ENCODE measurements at places on chromosomes 6 and 20. TPM values are rescaled to one million over a fixed set of nuclear protein-coding genes. Genes with fewer than 3 reads are reported as not detected.

The DEFB132 gene
- polyA plus RNA-seq = not detected

The CFAP61 gene
- 6.1 TPM for polyA plus RNA-seq

The COL10A1 gene
- polyA plus RNA-seq = 0.35 TPM

The DSP gene
- 2.4 TPM for polyA plus RNA-seq

The SPAG4 gene
- 1.9 TPM for polyA plus RNA-seq

The MEI4 gene
- 0.04 TPM for polyA plus RNA-seq

The NNAT gene
- polyA plus RNA-seq = 623 TPM

The MUC21 gene
- not detected for polyA plus RNA-seq

The GTSF1L gene
- polyA plus RNA-seq = not detected

The SLC4A11 gene
- 1.1 TPM for polyA plus RNA-seq

The KIFC1 gene
- polyA plus RNA-seq = 18.0 TPM

The KCNB1 gene
- 7.1 TPM for polyA plus RNA-seq

The POLR1H gene
- polyA plus RNA-seq = 19.9 TPM

The SMIM26 gene
- polyA plus RNA-seq = 83.1 TPM

The DEFB115 gene
- not detected for polyA plus RNA-seq

The HLA-DOB gene
- polyA plus RNA-seq = 0.30 TPM

The PNPLA1 gene
- 0.06 TPM for polyA plus RNA-seq

The TNFRSF21 gene
- 13.7 TPM for polyA plus RNA-seq

The SMIM28 gene
- polyA plus RNA-seq = not detected

- no peak for DNase-seq
These were observed 159.6 kb downstream of the SYNDIG1 start for GRCh38 chr20:24628985-24629384.

GRCh38 chr6:80163754-80164187 is 57.3 kb downstream of the BCKDHB start:
- DNase-seq = no peak

- DNase-seq = no peak
These were observed 37.4 kb downstream of the ATXN1 start for GRCh38 chr6:16723826-16724225.

DNA sequence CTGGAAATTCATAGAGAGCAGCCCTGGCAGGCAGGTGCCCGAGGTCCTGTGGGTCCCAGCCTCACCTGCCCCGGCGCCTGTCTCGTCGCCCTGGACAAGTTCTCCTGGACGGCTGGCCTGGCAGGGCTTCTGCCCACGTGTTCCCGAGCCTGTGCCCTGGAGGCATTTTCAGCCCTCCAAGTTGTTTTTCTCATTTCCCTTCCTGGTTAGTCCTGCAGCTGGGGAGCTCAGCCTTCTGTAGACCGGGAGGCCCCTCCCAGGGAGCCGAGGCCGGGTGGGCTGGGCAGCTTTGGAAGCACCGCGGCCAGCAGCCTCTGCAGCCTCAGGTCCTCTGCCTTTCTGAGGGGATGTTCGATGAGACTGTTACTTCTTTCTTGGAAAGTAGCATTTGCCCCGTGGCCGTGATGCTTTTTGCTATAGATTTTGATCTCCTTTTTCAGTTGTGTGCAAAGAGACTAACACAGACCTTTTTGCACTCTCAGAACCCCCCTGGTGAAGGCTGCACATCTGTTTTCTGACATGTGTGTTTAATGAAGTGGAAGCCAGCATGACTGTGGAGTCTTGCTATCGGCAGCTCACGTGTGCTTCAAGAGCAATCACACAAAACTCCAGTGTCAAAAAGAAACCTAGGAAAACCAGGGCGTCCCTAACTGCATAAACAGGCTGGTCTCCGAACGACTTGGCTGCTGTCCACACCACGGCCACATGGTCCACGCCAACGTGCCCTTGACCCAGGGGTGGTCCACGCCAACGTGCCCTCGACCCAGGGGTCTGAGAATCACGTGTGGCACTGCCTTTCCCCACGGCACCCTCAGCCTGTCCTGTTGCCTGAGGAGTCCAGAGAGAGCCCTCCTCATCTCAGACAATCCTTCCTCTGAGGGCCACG is 207.5 kb downstream of the SMOC2 start:
- no peak for DNase-seq

- no peak for DNase-seq
These were observed 100.8 kb downstream of the TRERF1 start for GRCh38 chr6:42350911-42351310.

- DNase-seq = no peak
These were observed 44.4 kb downstream of the HLA-DRA start for GRCh38 chr6:32483968-32484613.

DNA sequence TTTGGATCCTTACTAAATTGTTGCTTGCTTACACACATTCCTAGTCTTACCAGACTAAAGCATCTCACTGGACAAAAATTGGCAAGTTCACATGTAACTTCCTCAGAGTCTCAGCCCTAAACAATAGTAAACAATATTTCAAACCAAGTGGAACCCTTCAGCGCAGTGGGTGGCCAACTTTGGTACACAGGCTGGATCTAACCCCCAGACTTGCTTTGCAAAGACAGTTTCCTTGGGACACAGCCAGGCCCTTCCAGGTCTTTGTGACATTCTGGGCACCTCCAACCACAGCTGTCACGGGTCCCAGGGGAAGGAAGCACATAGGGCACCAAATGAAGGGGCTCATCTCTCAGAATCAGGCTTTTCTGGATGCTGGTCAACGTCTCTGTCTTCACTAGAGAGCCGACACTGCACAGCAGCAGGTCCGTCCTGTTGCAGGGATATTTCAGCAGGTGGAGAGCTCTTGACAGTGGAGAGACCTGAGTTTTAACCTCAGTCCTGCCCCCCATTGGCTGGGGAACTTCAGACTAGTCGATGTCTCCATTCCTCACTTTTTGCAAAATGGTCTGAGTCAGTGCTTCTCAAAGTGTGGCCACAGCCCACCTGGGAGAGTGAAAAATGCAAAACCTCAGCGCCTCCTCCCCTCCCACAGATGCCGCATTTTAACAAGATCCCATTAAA is 91.4 kb downstream of the BFSP1 start:
- no peak for DNase-seq

DNA sequence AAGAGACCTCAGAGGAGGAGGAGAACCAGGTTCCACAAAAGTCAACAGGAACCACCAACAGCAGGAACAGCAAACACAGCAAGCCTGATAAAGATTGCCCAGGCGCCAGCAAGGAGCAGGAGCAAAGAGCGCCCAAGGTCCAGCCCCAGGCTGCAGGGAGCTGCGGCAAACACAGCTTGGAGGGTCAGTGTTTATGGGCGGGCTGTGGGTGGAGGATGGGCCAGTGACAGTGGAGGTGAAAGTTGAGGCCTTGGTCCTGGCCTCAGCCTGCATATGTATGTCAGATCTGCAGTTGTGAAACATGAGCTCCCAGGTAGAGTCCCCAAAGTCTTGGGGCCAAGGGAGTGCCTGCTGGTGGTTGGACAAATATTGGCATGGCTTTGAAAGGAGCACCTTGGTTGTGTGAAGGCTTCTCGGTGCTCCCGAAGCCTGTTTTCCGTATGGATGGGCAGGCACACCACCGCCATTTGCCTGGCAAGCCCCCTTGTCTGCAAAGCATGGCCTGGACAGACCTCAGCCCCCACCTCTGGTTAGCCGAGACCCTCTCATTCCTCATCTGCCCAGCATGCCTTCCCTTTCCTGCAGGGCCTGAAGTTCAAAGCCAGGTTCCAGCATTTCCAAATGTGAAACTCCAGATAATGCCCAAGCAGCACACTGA is 2.0 kb upstream of the CAPN11 start:
- no peak for DNase-seq

- DNase-seq = no peak
These were observed 60.0 kb downstream of the CPNE5 start for GRCh38 chr6:36779227-36779626.

- DNase-seq = no peak
These were observed 11.8 kb upstream of the STXBP5 start for GRCh38 chr6:147192278-147192911.

DNA sequence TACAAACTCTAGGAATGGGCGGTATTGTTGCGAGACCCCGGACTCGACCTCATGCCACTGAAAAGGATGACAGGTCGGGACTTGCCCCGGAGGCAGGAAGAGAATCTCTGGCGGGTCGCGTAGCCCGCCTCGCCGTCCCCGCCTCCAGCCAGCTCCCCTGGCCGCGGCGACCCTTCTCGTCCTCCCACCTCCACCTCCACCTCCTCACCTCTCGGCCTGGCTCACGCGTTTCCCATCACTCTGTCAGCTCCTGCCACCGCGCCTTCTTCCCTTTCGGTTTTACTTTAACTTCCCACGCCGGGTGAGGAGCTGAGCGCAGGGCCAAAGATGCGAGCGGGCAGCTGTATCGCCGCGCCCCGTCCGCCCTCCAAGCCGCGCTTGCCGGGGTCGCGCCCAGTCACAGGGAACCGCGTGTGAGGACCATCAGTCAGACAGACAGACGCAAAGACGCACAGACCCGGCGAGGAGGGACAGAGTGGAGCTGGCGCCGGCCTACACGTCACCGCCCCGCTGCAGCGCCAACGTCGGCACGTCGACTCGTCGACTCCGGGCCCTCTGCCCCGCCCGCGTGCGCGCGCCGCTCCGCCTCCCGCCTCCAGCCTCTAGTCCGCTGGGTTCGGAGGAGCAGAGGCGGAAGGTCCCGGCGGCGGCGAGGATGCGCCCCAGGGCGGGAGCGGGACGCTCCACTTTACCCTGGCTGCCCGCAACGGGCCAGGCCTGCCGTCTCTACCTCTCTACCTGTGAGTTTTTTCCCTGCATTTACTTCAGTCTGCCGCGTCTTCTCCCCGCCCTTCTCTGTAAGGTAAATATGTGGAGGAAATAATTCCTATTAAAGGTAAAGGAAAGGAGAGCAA is at the start of gene ASCC3:
Gene ASCC3, minus strand, starts transcription at position 477 of the 854 bp plus-strand sequence. CDS start 13,332 bp downstream, outside the sequence.
- peak; percentile 60 for DNase-seq

GRCh38 chr6:166228839-166229528 is 61.3 kb upstream of the TBXT start:
- DNase-seq = no peak

GRCh38 chr6:169789146-169789943 is 37.9 kb downstream of the ERMARD start:
- DNase-seq = no peak

DNA sequence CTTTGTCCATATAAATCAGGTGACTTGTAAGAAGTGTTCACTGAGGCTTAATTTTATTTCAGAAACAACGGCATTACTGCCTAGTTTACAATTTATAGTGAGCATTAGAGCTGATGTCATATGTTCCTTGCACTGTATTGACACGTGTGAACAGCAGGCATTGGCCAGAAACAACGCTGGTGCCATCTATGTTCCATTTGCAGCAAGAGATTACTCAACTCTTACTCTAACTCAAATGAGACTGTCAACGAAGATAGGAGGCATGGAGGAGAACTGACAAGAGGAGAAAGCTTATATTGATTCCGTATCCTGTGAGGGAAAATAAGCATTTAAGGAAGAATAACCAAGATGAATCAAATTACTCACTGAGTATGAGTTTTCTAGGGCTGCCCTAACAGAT is 48.4 kb downstream of the MTFR2 start:
- no peak for DNase-seq

GRCh38 chr6:83464381-83465140 is 33.7 kb upstream of the ME1 start:
- no peak for DNase-seq

GRCh38 chr6:63793465-63794137 is 158.0 kb downstream of the PHF3 start:
- no peak for DNase-seq

DNA sequence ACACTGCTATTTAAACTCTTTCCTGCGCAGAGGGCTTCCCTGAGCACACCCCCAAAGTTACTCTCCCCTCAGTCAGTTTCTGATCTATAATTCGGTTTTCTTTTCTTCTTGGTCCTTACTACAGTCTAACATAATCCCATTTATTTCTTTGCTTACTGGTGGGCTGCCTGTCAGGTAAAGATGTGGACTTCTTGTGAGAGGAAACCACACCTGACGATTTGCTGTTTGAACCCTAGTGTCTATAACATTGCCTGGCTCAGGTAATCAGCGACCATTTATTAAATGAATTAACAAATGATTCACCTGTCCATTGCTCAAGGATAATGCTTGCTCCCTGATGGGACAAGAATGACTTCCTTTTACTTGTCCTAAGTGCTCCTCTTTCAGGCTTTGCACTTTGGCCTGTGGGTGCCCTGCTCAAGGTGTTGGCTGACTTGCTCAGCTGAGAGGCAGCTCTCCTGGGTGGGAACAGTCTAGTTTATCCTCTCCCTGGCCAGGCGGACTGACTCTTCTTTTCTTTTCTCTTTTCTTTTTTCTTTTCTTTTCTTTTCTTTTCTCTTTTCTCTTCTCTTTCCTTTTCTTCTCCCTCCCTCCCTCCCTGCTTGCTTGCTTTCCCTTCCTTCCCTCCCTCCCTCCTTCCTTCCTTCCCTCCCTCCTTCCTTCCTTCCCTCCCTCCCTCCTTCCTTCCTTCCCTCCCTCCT is 233.1 kb downstream of the BCAS1 start:
- no peak for DNase-seq

- no peak for DNase-seq
These were observed 76.5 kb downstream of the MBOAT1 start for GRCh38 chr6:20135677-20136268.

GRCh38 chr6:145025488-145025887 is 709.8 kb downstream of the EPM2A start:
- no peak for DNase-seq

- DNase-seq = no peak
These were observed 32.1 kb downstream of the PKIG start for GRCh38 chr20:44614525-44614924.

DNA sequence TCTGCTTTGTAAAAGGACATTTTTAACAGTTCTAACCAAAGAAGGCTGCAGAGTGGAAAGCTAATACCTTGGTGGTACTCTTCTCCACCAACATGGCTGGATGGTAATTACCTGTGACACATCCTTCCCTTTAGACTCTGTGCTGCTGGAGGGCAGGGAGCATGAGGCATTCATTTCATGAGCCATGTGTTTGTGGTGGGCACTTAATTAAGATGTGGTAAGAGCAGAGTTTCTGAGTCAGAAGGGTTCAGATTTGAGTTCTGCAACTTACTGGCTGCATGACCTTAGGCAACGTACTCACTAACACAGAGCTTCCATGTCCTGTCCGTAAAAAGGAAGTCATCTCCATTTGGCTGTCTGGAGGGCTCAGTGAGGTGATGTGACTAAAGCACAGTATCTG is 9.1 kb upstream of the ZNF133 start:
- no peak for DNase-seq

DNA sequence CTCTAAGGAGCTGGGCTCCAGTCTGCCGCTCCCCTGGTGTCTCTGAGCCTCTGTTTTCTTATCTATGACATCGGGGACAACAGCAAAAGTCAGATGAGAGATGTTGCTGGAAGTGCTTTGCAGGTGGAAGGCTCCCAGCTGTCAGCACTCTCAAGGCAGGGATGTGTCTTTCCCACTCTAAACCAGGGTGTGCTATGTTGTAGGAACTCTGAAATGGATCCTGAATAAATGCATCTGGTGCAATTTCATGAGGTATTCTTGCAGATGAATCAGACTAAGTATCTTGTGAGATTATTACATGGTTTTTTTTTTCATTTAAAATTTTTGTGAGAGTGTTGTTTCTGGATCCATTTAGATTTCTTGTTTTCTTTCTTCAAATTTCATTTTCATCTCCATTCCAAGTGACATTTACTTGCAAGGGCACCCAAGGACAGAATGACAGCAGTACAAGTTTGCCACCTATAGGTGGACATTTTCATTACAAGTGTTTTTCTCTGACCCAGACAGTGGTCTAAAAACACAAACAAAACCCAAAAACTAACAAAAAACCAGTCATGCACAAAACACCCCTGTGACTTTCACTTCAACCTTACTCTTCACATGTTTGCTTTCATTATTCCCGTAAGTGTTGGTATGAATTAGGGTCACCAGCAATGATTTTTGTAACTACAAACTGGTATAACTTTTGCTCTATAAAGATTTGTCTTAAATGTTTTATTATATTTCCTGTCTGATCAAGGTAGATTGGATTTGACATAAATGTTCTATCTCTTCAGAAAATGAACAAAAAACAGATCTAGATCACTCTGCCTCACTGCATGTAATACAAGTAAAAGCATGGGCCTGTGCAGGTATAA is 14.7 kb upstream of the SIM1 start:
- no peak for DNase-seq

GRCh38 chr20:58017231-58017969 is 211.1 kb downstream of the ANKRD60 start:
- no peak for DNase-seq
